ENCODE measurements at places on chromosomes 1 and 21.
A peak's percentile ranks its signal among the peaks of the same experiment; 100 is the strongest.

- DNase-seq = no peak
Measured at GRCh38 chr1:235997049-235997448, 67.8 kb downstream of the NID1 start.

GRCh38 chr1:209627027-209627731, 25.0 kb downstream of the LAMB3 start:
- no peak for DNase-seq

- DNase-seq = no peak
Measured at GRCh38 chr1:76106719-76107235, 32.2 kb downstream of the ST6GALNAC3 start.

- peak; percentile 73 for DNase-seq
Measured at GRCh38 chr1:101238031-101238628, 1.3 kb downstream of the S1PR1 start.

- no peak for DNase-seq
Measured at GRCh38 chr1:42004860-42005259, 86.1 kb upstream of the HIVEP3 start.

DNA sequence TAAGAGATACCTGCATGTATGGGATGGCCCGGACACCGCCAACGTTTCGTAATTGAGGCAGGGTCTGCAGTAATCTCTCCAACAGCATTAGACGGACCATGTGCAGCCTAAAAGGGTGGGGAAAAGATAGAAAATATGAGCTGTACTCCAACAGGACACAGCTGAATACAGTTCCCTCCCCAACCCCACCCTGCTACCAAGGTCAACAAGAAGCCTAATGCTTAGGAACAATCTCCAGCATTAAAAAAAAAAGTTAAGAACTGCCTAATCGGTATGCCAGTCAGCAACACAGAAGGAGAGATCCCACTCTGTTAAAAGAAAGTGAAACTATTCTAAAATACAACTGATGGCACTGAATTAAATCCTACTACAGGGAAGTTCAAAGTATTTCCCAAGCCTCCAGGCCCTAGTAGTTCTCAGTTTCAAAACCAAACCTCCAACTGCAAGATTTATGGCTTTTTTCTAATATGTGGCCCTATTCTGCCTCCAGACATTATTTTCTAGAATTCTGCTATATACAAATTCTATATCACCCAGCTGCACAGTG, 81.0 kb downstream of the UBR4 start:
- no peak for DNase-seq

DNA sequence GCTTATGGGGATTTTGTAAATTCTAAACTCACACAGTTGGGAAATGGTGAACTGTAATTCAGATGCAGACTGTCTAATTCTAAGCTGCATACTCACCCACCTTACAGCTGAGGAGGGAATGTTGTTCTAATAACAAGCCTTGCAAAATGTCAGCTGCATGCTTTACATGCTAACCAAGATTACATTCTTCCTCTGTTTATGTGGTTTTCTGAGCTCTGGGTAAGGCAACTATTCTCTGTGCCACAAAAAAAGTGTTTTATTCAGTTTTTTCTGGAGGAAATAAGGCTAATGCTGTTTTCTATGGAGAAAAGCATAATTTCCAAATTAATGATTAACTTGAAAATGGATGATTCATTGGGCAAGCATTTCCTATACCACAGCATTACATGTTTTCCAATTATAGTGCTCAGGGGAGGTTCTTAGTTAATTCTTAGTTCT, 64.9 kb downstream of the RGS13 start:
- no peak for DNase-seq

- DNase-seq = no peak
Measured at GRCh38 chr1:228848406-228848805, 113.1 kb downstream of the RHOU start.

DNA sequence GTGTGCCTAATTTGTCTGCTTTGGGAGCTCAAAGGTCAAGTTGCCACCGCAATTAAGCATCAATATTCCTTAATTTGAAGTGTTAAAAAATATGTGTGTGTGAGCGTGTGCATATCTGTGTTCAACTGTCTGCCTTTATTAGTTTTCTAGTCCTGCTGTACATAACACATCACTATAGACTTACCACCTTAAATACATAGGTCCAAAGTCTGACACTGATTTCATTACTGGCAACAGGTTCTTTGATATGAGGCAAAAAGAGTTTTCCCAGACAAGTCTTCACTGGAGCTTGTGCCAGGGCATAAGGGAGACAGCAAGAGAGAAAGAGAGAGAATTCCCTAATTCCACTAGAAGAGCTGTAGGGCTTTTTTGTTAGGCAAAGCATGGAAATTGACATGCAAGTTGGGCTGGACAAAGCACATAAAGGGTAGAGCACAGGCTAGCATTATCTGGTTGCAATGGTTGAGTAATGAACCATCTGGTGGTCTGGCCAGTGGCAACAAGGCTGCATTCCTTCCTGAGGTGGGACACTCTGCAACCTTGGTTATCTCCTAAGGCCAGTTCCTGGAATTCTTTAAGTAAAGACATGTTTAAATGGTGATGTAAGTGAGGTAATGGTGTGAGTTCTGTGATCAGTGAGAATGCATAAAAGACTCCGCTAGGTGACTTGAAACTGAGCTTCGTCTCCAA, 457.2 kb upstream of the ADAMTS5 start:
- no peak for DNase-seq

- no peak for DNase-seq
Measured at GRCh38 chr1:19361611-19362147, 49.6 kb downstream of the SLC66A1 start.

GRCh38 chr21:15000081-15000480, 64.7 kb downstream of the NRIP1 start:
- no peak for DNase-seq

DNA sequence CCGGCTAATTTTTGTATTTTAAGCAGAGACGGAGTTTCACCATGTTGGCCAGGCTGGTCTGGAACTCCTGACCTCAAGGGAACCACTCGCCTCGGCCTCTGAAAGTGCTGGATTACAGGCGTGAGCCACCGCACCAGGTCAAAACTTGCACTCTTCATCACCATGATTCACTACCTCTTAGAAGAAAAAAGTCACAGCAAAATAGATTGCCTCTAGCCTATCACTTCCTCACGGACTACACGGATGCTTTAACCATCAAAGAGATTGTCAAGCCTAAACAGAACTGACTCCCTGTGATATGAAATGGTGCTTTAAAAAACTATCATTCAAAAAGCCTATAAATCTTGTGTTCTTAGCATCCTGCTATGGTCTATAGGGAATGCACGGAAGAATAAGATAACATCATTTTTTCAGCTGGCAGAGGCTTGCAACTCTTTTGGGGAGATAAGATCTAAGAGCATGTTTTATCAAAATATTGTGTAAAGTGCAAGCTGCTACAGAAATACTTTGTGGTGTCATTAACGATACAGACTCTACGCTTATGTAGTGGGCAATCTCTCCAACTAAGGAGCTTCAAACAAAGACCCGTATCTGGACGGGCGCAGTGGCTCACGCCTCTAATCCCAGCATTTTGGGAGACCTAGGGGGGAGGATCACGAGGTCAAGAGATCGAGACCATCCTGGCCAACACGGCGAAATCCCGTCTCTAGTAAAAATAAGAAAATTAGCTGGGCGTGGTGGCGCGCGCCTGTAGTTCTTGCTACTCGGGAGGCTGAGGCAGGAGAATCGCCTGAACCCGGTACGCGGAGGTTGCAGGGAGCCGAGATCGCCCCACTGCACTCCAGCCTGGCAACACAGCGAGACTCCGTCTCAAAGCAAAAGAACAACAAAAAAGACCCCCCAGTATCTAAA, 966 bp downstream of the TFB2M start:
- no peak for DNase-seq

DNA sequence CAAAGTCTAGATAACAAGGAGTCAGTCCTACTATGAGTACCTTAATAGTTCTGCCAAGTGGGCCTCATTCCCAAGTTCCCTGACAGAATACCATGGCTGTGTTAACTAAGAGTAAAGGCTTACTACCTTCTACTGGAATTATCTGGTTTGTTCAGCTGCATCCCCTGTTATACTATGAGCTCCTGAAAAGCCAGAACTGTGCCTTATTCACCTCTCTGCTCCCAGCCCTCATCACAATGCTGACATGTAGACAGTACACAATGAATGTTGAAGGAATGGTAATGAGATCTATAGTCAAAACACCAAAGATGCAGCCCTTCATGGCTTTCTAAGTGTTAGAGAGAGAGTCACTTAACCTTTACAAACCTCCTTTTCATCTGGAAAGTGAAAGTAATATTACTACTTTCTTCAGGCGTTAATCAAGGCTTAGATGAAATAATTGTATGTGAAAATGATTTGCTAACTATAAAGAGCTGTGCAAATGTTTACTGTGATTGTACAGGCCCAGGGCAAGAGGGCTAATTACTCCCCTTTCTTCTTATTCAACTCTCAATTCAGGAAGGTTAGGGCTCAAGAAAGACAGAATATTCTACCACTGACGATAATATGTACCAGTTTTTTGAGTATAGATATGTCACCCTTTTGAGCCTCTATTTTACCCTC, 70.3 kb upstream of the MROH9 start:
- DNase-seq = no peak

DNA sequence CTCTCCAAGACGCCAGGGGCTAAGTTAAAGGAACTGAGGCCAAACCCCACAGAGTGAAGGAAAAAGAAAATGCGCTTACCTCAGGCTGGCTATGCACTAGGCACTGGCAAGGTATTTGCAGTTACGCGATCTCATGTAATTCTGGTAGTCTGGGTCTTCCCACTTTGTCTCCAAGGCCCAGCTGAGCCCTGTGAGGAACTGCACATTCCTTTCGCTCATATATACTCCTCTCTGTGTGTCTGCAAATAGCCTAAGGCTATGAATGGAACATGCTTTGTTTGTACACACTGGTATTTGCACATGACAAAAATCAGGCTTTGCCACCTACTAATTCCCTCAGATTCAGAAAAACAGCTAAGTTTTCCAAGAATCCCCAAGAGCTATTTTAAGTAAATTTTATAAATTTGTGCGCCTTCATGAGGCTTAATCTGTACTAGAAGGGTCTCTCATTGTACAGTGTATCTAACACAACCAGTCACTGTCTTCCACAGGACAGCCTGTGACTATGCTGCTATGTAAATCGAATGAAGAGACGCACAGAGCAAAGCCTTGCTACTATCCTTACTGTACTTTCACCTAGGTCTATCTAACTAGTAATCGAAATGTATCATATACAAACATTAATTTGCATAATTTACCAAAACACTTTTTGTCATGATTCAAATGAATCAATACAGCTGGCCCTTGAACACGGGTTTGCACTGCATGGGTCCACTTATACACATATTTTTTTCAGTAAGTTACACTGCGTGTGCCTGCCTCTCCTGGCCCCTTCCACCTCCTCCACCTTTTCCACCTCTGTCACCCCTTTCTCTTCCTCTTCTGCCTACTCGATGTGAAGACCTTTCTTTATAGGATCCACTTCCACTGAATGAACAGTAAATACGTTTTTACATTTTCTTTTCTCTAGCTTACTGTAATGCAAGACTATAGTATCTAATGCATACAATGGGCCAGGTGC, 87.0 kb downstream of the SIPA1L2 start:
- no peak for DNase-seq

GRCh38 chr1:188420177-188420576, 1591.4 kb downstream of the PLA2G4A start:
- DNase-seq = no peak

GRCh38 chr1:40232444-40232843, 15.3 kb upstream of the TMCO2 start:
- DNase-seq = peak; percentile 88

- no peak for DNase-seq
Measured at GRCh38 chr21:44910229-44911067, 10.3 kb downstream of the ITGB2 start.

Measured in activated CD4-positive, alpha-beta T cell treated with anti-CD3 and anti-CD28 coated beads, Interleukin-2, Interleukin-6, amounts not matched to agents 100 ng/mL and 50 ng/mL, durations not matched to agents 16 hours and 8 hours (primary cell).